ENCODE measurements at places on chromosomes 16 and 17.

DNA sequence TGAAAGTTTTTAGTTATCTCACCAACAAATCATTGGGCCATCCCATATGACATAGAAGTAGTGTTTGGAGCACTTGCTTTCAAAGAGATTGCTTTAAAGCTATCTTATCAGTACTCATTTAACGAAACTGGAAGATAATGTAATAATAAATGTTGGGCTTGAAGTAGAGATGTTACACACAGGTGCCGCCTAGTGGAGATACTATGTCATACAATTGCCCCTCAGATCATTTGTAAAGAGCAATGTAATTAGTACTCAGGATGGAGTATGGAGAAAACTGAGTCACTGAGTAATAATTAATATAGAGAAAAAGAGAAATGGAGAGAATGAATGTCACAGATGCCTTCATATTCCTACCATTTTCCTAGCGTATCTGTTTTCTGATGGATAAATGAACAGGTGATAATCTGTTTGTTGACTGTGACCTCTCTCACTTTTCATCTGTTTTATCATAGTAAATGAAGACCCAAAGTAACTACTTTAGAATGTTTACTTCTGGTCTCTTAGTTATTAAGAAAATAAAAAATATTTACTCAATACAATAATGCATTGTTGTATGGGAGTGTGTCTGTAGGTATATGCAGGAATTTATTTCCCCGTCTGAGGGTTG is 80.4 kb downstream of the EFCAB5 start:
- peak; percentile 11 for DNase-seq

- peak; percentile 66 for DNase-seq
Measured at GRCh38 chr17:81412490-81413093, 17.3 kb downstream of the BAHCC1 start.

DNA sequence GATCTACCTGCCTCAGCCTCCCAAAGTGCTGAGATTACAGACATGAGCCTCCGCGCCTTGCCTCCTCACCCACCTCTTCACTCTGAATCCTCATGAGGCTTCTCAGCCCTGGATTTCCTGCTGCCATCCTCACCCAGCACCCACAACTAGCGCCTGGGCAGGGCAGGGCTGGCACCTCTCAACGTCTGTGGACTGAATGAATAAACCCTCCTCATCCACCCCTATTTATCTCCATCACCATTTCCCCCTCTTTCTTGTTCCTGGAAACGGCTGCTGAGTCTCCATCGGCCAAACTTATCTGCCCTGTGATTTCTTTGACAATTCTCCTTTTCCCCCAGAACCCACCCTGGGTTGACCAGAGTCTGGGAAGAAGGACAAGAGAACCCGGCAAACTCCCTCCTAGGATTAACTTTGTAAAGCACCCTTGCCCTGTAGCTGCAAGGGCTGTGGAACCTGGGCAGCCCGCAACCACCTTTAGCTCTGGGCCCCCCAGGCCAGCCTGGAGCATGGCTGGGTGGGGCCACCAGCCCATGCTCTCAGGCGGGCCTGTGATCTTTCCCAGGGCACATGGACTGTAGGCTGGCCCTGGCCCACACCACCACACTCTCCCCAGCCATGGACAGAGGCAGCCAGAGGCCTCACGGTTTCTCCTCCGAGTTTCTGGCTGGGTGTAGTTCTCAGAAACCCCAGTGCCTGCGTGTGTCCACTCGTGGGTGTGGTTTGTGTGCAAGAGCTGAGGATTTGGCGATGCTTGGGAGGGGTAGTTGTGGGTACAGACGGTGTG is 2.4 kb downstream of the SPN start:
- DNase-seq = peak; percentile 28

DNA sequence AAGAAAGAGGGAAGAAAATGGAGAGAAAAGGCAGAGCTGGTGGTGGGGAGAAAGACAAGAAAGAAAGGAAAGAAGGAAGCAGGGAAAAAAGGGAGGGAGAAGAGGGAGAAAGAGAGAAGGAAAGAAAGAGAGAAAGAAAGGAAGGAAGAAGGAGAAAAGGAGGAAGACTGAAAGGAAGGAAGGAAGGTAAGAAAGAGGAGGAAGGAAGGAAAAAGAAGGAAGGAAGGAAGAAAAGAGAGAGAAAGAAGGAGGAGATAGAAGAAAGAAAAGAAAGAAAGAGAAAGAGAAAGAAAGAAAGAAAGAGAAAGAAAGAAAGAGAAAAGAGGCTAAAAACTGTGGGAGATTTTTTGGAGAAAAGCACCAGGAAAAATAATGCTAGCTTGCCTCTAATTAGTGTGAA is 561.4 kb upstream of the GOT2 start:
- DNase-seq = no peak

DNA sequence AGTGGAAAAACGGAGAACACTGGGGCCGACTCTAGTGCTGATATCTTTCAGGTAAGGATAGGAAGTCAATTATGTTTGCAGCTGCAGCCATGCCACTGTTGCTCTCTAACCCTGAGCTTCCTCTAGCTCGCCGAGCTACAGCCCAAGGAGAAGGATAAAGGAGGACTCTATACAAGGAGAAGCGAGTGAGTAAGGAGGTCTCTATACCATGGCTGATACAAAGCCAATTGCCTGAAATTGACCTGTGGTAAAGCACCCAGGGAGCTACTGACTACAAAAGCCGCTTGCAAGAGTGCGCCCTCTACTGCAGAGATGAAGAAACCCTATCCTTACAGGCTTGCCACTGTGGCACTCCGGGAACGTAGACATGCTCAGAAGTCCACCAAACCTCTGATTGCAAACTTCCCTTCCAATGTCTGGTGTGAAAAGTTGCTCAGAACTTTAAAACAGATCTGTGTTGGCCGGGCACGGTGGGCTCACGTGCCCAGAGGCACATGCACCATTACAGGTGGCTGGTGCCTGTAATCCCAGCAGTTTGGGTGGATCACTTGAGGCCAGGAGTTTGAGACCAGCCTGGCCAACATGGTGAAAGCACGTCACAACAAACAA is 10.8 kb upstream of the SLC46A1 start:
- DNase-seq = peak; percentile 42

DNA sequence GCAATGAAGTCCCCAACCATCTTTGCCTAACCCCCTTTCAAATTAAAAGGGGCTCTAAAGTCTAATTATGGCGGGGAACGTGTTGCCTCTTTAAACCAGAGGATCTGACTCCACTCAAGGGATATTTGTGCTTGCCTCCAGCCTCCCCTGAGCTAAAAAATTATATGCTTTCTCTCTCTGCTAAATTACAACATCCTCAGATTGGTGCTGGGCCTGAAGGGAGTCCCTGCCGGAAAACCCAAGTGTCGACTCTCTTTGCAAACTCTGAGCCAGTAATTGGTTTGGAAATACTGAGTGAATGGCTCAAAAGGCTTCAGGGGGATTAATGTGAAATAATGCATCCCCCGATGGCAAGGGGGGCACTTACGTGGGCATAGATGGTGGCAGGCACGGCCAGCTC is 208.5 kb upstream of the TNRC6C start:
- no peak for DNase-seq

- DNase-seq = no peak
Measured at GRCh38 chr16:88601313-88602036, 31.3 kb downstream of the ZC3H18 start.

DNA sequence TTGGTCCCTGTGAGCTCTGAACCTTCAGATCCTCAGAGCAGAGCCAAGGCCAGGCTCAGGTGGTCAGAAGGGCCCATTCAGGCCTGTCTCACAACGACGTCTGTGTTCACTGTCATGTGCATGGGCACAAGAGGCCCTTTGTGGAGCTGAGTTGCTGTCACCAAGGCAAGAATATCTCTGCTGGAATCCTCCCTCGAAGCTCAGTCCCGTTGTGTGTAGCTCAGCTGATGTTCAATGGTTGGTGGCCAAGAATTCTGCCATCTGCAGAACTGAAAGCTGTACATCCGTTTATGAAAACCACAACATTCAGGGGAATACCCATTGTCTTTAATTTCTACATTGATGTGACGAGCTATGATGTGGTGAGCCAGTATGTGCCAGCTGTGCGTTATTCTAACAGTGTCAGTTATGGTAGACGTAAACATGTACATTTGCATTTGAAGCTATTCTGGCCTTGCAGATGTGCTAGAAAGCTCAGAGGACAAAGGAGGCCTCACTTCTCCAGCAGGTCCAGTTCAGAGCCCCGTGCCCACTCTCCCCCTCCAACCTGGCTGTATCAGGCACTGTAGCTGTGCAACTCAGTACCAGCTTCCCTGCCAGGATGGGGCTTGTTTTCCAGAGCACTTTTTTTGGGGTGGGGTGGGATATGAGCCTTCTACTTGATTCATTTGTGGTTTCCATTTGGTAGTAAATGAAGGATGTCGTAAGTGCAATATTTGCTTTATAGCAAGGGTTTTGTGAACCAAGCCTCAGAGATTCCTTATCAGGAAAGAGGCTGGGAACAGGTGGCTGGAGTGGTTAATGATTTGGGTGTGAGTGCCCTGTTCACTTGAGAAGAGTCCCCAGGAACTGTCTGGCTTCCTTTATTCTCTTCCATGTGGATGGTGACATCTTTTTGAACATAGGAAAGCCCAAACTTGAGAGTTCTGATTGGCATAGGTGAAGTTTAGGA is 56.1 kb downstream of the B9D1 start:
- peak; percentile 62 for DNase-seq

- DNase-seq = no peak
Measured at GRCh38 chr17:7792611-7793010, 41.4 kb upstream of the KDM6B start.

- DNase-seq = no peak
Measured at GRCh38 chr16:17724242-17724898, 253.6 kb upstream of the XYLT1 start.

- no peak for DNase-seq
Measured at GRCh38 chr16:30977502-30977901, 7.5 kb upstream of the HSD3B7 start.

GRCh38 chr17:77700165-77700881 is 258.2 kb upstream of the TNRC6C start:
- DNase-seq = no peak

- no peak for DNase-seq
Measured at GRCh38 chr17:40157973-40158372, 17.6 kb downstream of the CASC3 start.

DNA sequence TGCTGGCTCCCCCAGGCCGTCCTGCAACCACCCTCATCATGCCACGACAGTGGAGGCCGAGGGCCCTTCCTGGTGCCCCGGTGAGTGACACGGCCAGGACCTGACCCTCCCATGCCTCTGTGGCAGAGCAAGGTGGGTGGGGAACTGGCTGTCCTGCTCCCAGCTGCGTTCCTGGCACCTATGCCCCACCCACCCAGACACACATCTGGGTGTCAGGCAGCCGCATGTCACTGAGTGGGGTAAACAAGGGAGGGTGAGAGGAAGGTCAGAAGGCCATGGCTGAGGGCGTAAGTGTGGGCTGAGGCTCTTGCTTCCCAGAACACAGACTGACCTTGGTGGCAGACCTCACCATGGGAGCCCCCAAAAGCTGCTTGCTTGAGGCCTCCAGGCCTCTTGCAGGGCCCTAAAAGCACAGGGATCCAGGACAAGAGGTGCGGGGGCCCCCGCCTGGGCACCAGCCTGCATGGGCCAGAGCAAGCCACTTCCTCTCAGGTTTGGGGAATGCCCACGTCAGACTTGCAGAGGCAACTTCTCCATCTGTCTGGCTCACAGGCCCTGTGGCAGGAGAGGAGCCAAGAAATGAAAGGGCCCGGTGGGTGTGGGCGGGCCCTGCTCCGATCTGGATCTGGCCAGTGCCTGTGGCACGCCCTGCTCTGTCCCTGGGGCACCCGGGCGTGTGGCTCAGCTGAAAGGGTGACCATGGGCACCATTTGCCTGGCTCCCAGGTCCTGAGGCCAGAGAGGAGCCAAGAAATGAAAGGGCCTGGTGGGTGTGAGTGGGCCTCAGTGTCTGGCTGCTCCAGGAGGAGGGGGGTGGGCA is 3.9 kb upstream of the CCDC57 start:
- DNase-seq = peak; percentile 85

DNA sequence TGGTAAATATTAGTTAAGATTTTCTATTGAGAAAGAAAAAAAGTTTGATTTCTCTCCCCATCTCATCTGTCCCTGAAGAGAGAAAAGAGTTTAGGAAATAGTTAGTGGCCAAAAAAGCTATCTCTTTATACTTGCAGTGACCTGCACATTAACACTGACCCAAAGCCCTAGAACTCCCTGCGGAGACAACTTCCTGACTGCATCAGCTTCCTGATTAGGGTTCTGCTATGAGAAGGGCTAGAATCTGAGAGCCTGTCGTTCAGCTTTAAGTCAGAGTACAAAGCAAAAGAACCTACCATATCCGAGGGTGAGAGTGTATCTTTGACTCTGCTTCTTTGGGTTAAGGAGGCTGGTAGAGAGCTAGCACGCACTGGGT is 24.7 kb downstream of the LIMD2 start:
- no peak for DNase-seq

GRCh38 chr16:60304066-60304465 is 1570.0 kb upstream of the GOT2 start:
- DNase-seq = no peak

DNA sequence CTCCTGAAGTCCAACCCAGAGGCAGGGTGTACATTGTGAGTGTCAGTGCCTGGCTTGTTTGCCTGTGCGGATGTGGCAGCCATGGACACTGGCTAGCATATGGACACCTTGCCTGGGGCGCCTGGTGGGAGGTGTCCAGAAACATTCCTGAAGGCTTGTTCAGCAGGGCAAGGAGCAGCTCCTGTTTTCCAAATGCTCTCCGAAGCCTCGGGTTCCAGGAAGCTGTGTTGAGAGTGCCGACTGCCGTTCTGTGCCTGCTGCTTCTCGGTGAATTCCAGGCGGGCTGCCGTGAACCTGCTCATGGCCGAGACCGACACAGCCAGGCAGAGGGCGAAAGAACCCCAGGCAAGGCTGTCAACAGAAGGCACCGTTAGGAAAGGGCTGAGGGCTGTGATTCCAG is 10.9 kb upstream of the DHRS7C start:
- no peak for DNase-seq

- no peak for DNase-seq
Measured at GRCh38 chr16:84919708-84920107, 91.6 kb downstream of the ZDHHC7 start.

DNA sequence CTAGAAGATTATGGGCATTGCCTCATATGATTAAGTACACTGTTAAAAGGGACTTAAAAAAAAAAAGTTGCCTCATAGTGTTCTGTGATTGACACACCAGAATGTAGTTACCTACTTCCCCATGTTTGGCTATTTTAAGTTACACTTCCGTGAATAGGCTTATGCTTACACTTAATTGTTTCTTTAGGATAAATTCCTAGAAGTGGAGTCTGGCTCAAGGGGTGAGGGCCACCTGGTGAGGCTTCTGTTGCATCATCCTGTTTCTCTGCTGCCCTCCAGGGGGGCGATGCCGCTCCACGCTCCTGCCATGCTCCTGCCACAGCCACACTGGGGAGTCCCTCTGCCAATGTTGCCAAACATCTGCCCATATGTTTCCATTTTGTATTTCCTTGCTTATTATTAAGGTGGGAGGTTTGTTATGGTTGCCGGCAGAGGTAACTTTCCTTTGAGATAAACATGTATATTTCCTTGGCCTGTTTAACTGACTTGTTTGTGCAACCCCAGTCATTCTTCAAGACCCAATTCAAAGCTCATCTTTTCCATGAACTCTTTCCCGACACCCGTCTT is 73.1 kb downstream of the KSR1 start:
- DNase-seq = peak; percentile 60

GRCh38 chr16:66678337-66678736 is 18.2 kb downstream of the CMTM4 start:
- DNase-seq = no peak
